ENCODE measurements at places on chromosomes 1 and 21.

DNA sequence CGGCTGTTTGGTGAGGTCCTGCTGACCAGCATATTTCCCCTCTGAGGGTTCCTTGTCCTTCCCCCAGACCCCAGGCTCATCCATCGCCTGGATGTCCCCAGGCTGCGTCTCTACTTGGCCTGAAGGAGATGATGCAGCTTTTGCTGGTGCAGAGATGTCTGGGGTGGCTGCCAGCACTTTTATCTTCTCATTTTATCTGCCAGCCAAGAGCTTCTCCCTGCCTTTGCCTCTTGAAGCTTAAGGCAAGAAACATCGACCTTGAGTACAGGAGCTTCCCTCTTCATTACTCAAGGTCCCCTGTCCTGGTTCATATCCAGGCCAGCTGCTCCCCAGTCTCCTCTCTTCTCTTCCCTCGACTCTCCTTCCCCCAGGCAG is 9.2 kb upstream of the H6PD start:
- H3K4me1 ChIP-seq, result no peaks in the 10 kb centered on the region
- H3K27ac ChIP-seq, result no peak overlapping the region
- no peak overlapping the region for H3K4me3 ChIP-seq

DNA sequence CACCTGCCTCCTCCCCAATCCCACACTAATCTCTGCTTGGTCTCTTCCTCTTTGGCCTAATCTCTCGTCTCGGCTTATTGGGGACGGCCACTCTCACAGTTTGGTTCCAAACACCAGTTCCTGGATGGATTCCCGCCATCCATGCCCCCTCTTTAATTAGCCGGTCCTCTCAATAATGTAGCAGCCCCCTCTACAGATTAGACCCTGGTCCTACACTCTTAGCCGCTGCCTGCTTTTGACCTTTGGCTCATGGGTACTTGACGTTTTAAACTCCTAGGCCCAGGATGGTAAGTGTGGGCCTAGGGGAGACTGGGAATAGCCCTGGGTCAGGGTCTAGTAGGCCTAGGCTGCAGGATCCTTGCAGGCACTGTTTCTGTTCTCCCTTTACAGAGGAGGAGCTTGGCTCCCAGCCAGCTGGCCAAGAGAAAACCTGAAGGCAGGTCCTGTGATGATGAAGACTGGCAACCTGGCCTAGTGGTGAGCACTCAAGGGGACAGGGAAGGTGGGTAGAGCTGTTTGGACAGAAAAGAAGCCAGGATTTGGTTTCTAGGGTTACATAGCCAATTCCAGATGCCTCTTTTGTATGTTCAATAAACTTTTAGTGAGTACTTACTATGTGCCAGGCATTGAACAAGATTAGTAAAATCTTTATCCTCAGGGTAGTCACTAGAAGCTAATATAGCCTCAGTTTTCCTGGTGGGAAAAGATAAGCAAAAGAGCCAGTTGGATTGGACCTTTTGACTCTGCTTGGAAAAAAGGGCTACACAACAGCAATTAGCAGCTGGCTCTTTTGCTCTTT is 758 bp downstream of the RAD54L start:
- no peaks in the 10 kb centered on the region for H3K36me3 ChIP-seq
- peaks cover 4% of the 10 kb centered on the region for H3K4me1 ChIP-seq
- peak; percentile 34 for DNase-seq
- peak overlapping the region; percentile 34 for H3K4me3 ChIP-seq
- H3K27me3 ChIP-seq, result no peaks in the 10 kb centered on the region

DNA sequence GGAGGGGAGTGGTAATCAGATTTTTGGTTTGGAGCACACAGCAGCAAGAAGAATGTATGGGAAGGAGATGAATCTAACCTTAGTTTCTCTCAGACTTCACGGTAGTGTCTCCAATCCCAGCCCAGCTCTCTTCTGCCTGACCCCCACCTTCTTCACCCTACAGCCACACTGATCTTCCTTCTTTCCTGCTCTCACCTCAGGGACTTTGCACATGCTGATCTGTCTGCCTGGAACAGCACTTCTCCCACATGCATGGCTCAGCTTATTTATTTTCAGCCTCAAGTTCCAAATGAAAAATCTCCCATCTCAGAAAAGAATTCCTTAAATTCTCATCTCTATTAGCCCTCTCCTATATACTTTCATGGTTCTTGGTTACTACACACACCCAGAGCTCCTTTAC is 48.8 kb upstream of the LPAR3 start:
- H3K4me1 ChIP-seq, result peaks cover 4% of the 10 kb centered on the region
- H3K4me3 ChIP-seq, result no peak overlapping the region
- H3K36me3 ChIP-seq, result no peaks in the 10 kb centered on the region
- H3K27ac ChIP-seq, result no peak overlapping the region
- H3K27me3 ChIP-seq, result no peaks in the 10 kb centered on the region

DNA sequence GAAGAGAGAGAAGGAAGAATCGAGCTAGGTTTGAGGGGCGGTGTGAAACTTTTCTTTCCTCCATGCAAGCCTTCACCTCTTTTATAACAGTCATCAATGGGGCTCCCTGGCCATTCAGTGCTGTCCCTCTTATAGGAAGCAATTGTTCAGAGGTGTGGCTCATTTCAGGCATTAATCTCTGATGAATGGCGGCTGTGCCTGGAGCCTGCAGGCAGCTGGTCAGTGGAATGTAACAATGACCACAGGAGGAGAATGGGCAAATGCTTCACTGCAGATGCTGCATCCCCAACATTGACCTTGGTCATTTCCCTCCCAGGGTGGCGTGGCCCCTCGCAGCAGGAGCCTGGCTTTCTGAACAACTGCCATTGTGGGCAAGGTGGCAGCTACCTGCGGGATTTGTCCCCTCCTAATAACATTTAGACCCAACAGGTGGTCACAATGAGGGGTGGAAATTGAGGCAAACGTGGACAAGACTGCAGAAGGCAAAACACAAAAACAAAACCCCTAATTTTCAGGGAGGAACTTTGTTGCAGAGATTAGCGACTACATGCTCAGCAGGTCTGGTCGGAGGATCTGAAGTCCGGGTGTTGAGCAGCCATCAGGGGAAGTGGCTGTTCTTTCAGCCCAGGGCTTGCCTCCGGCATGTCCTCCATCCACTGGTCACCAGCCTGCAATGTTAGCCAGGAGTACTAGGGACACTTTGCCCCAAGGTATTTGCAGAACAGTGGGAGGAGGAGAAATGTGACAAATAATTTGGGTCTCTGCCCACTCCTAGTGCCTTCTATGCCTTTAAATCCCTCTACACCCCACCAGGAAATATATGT is 97.3 kb upstream of the PAXBP1 start:
- H3K27me3 ChIP-seq, result no peaks in the 10 kb centered on the region
- H3K36me3 ChIP-seq, result no peaks in the 10 kb centered on the region
- no peaks in the 10 kb centered on the region for H3K4me1 ChIP-seq
- no peak overlapping the region for H3K27ac ChIP-seq
- no peak overlapping the region for H3K4me3 ChIP-seq

GRCh38 chr1:14715266-14715665 is 116.8 kb downstream of the KAZN start:
- DNase-seq, result no peak
- peaks cover 5% of the 10 kb centered on the region for H3K4me1 ChIP-seq
- no peaks in the 10 kb centered on the region for H3K27me3 ChIP-seq
- no peak overlapping the region for H3K27ac ChIP-seq

- H3K36me3 ChIP-seq, result no peaks in the 10 kb centered on the region
- DNase-seq, result no peak
- no peak overlapping the region for H3K27ac ChIP-seq
Measured at GRCh38 chr1:1196431-1197187, 9.8 kb downstream of the TNFRSF18 start.

DNA sequence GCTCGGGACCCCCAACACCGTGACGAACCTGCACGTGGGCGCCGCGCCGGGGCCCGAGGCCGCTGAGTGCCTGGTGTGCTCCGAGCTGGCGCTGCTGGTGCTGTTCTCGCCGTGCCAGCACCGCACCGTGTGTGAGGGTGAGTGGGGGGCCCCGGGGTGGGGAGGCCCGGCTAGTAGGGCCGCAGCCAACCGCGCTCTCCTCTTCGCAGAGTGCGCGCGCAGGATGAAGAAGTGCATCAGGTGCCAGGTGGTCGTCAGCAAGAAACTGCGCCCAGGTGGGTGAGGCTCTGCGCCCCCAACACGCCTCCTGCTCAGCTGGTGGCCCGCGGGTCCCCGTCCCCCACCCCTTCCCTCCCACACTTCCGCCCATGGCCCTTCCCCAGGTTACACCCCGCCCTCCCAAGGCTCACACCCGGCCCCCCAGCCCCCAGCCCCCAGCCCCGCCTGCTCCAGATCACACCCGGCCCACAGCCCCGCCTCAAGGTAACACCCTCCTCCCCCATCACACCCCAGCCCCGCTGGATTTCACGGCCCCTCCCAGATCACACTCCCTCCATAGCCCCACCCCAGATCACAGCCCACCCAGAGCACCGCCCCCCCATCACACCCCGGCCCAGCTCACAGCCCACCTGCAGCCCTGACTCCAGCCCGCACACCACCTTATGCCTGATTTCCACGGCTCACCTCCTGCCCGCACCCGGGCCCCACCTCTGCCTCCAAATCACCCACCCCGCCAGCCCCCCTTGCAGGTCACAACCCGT is 2.4 kb upstream of the MMP23B start:
- H3K27me3 ChIP-seq, result peaks cover 17% of the 10 kb centered on the region
- DNase-seq, result peak; percentile 13
- H3K27ac ChIP-seq, result no peak overlapping the region
- H3K36me3 ChIP-seq, result peaks cover 10% of the 10 kb centered on the region
- no peak overlapping the region for H3K4me3 ChIP-seq
